NCI-H446 (cell line): ENCODE measurements at places on chromosomes 12 and 14.

DNA sequence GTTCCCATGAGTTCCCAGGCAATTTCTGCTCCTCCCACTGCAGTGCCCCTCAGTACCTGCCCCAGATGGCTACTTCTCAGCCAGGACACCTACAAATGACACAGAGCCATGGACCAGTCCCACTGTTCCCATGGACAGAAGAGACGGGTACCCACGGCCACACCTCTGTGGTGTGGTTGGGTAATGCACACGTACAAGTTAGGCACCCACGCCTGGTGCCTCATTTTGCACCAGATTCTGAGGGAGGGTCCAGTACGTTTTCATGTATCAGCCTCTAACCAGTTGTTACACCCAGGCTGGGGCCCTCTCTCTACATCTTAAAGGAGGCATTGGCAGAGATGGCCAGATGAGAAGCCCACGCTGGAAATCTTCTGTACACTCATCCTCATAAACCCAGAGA lies 114.0 kb downstream of the DICER1 start:
- DNase-seq: no peak

DNA sequence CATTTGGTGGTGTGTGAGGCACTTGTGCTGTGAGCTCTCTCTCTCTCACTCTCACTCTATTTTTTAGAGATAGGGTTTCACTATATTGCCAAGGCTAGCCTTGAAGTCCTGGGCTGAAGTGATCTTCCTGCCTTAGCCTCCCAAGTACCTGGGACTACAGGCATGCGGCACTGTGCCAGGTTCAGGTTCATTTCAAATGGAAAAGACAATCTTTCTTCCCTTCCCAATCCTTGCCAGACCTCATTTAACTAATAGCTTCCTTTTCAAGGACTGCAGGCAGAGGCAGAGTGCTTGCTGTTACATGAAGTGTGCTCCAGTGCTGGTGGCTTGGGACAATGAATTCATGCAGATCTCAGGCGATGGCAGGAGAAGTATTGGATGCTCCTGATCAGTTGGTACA lies 73.2 kb upstream of the BICD1 start:
- DNase-seq: no peak

GRCh38 chr12:81245907-81246570 lies 168.2 kb downstream of the ACSS3 start:
- DNase-seq: no peak

DNA sequence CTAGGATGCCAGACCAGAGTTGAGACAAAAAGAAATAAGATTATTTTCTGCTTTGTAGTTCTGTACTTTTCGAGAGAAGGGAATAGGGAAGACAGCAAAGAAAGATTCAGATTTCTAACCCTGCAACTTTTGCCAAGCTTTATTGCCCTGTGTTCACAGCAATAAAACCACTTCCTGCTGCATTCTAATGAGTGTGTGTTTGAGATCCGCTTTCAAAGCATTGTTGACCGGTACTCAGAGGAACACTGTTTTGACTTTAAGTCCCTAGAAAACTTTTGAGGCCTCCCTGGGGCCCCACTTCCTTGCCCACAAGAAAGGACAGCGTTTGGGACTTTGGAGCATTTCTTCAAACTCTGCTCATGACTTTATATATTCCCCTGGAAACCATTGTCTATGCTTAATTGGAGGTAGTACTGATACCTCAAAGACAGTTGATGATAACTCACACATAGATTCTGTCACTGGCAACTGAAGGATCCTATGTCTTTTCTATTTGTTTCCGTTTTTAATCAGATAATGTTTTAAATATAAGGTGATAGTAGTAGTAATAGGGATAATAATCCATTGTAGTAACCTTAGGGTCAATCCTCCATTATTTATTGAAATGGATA lies 1.3 kb downstream of the RNASE6 start:
- DNase-seq: no peak

GRCh38 chr12:103827911-103828391 lies 13.1 kb downstream of the NT5DC3 start:
- no peak for DNase-seq

DNA sequence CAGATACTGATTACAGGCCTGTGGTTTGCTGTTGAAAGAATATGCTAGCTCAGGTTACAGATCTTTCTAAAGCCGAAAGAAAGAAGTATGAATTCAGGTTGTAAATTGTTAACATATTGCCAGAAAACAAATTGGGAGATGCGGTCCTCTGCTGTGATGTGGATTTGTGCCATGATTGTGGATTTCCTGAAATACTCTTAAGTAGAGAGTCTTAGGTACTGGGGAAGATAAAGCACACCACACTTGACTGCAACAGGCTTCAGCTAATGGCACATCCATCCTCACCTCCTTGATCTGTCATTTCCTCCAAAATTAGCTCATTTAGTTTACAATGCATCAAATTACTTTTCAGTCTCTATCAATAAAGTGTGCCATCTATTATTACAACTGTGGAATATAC lies 279.2 kb downstream of the SYT1 start:
- no peak for DNase-seq

- DNase-seq: no peak
Measured at GRCh38 chr14:84017495-84017894, 1512.4 kb upstream of the FLRT2 start.

- no peak for DNase-seq
Measured at GRCh38 chr12:495466-495865, 35.7 kb downstream of the B4GALNT3 start.

DNA sequence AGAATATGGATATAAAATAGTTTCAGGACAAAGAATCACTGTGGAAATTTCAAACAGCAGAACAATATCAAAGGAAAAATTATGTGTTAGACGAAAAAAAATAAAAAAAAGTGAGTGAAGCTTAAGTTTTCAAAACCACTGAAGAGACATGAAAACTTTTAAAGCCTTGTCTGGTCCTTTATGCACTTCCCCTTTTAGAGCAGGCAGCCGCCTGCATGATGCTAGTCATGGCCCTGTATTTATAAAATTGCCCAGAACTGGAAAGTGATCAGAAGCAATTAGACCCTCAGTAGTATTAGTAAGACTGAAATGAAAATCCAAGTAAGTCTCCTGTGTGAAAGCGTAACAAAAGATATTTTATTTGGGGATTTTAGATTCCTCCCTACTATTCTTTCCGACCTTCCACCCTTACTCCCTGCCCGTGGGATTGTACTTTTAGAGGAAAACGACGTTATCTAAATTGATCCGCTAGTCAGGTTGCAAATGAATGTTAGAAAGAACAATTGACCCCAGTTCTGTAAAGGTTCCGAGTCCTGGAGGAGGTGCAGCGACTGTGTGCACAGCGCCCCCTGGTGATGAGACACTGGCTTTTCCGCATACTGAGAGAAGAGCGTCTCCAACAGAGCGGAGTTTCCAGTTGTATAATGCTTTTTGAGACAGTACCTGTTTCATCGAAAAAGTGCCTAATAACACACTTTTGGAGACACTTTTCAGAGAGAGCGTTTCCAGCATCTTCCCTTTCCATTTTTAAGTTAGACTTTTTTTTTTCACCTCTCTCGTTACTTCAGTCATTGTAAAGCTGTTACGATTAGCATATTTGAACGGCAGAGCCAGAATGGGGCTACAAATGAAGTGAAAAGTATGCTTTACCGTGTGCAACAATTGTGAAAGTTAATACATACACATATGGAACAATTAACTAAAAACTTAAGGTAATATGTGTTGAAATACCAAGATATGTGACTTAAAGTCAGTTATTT lies 12.4 kb downstream of the MGST1 start:
- DNase-seq: peak; percentile 39

DNA sequence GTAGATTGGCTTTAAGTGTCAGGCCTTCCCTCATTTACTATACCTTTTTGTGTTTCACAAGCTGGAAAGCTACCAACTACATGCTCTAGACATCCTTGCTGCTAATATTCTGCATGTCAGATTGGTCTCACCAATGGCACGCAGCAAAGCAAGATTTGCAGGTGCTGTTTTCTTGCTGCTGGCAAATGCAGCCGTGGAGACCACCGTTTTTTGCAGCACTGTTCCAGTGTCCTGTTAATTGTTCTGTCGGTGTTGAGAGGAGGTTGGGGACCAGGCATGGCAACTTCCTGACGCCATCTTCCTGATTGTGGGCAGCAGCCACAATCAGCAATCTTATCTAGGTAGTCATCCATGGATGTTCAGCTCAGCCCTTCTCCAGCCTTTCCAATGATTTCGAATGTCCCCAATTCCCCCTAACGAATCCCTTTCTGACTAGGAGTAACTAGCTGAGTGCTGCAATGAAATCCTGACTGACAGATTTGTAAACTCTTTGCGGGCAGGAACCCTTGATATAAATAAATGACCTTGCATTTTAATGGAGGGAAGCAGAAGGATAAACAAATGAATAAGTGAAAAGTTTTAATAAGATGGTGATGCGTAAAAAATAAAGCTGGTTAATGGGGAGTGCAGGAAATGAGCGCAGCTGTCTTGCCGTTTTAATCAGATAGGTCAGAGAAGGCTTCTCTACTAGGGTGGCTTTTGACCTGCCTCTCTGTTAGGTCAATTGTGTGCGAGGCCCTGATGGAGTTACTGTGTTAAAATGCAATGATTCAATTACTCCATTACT lies 574 bp upstream of the CRADD start:
- DNase-seq: no peak

GRCh38 chr14:50082308-50082742 lies 34.0 kb downstream of the VCPKMT start:
- DNase-seq: no peak
